ENCODE measurements at places on chromosomes 1 and 21. TPM values are rescaled to one million over a fixed set of nuclear protein-coding genes. Genes with fewer than 3 reads are reported as not detected.

Gene PRAMEF1
- not detected for total RNA-seq

DNA sequence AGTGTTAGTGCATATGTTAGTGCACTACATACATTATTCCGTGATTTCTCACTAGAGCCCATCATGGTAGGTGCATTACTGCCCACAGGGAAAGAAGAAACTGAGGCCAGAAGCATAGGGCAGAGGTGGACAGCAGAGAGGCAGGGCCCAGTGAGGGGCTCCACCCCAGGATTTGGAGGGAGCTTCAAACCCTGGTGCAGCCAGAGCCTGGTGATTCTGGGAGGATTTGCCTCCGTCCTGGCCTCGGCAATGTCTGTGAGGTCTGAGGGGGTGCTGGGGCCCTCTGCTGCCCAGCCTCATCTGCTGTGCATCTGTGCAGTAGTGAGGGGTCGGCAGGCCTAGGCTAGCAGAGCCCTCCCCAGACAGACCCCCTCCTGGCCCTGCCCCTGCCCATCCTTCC lies 22.8 kb downstream of the PPFIA4 start:
- DNase-seq: no peak

- no peak for DNase-seq
Observed at GRCh38 chr1:96643519-96643918, 78.1 kb upstream of the PTBP2 start.

DNA sequence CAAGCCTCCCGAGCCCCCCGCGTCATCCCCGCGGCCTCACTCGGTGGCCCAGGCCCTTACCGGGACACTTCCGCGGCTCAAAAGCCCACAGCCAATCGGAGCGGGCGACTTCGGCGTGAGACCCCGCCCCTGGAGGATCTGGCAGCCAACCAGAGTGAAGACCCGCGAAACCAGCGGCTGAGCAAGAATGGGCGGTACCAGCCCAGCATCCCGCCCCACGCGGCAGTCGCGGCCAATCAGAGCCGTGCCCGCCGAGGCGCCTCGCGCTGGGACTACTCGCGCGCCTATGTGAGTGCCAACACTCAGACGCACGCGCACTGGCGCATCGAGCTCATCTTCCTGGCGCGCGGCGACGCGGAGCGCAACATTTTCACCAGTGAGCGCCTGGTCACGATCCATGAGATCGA lies 22.5 kb downstream of the DISP3 start:
- DNase-seq: peak; percentile 55

DNA sequence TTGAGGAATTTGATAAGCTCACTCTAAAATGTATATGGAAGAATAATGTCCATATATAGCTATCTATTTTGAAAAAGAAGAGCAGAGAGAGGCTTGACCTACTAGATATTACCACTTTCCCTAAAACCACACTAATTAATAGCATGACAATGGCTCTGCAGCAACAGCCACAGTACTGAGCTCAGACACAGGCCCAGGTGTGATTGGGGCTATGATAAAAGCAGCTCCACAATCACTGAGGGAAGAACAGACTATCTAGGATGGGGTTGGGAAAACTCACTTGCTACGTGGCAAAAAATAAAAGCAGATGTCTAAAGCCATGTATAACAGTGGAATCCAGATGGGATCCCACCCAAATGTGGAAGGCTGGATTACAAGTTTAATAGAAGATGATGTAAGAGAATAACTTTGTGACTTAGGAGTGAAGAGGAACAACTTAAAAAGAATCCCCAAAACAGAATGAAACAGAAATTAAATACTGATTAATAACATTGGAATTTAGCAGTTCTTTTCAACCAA lies 80.8 kb upstream of the RAB4A start:
- DNase-seq: no peak

Gene LCE1D
- total RNA-seq: not detected

- DNase-seq: no peak
Observed at GRCh38 chr1:8024329-8024728, 1.8 kb downstream of the ERRFI1 start.

GRCh38 chr1:3847081-3847480 lies 9.9 kb downstream of the CEP104 start:
- no peak for DNase-seq

DNA sequence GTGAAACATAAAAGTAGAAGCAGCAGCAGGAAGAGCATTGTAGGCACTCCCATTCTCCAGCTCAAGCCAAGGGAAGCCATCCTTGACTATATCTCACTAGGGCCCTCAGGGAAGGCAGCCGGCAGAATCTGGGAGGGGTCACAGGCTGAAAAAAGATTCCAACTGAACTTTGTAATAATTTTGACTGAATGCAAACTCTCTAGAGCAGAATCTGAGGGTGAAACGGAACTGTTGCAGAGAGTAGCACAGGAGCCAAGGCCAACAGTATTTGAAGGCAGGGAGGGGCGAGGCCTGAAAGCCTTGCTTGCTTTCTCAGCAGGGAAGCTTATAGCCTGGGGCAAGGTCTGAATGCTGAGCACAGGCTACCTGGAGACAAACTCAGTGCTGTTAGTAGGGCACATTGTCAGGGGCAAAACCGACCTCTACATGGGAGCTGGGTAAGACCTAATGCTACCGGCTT lies 180.6 kb downstream of the COL24A1 start:
- peak; percentile 86 for DNase-seq

GRCh38 chr1:239006276-239006675 lies 380.1 kb upstream of the CHRM3 start:
- no peak for DNase-seq

GRCh38 chr1:220928320-220928719 lies 49.1 kb downstream of the HLX start:
- no peak for DNase-seq

GRCh38 chr1:43639976-43640794 lies 9.8 kb upstream of the KDM4A start:
- no peak for DNase-seq

DNA sequence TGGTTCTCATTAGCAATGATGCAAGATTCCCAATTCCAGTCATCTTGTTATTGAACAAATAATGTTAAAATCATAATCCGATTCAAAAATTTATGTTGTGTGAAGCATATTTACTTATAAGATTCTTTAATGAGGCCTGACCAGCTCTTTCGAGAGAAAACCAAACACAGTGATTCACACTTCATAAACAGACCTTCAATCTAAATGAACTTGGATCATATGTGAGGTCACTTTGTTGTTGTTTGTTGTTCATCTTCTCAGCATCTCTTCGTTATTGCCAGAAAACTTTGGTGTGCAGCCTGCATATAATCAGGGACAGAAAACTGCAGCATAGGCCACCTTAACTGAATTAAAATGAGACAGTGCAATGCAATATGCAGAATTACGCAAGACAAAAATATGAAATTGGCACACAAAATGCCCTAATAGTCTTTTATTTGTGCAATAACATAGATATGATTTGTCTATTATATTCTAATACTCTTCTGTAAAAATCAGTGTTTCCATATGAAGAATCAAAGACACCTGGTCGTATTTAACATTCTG lies 30.1 kb downstream of the NCAM2 start:
- no peak for DNase-seq

GRCh38 chr1:101645810-101646209 lies 350.9 kb downstream of the OLFM3 start:
- no peak for DNase-seq
